NCI-H187 (cell line): ENCODE measurements at places on chromosomes 3 and 15.

- no peak for DNase-seq
Observed at GRCh38 chr15:35130245-35130644, 45.1 kb upstream of the NANOGP8 start.

GRCh38 chr3:11949351-11949750 lies 54.8 kb upstream of the SYN2 start:
- no peak for DNase-seq

GRCh38 chr3:194300382-194300758 lies 50.8 kb downstream of the CPN2 start:
- DNase-seq: no peak

- no peak for DNase-seq
Observed at GRCh38 chr3:65884071-65884470, 154.6 kb downstream of the MAGI1 start.
